ENCODE measurements at places on chromosomes 1 and 21.
A peak's percentile ranks its signal among the peaks of the same experiment; 100 is the strongest.

- no peak for DNase-seq
Observed at GRCh38 chr1:156652131-156652991, 10.4 kb downstream of the BCAN start.

- no peak for DNase-seq
Observed at GRCh38 chr1:223870617-223871574, 25.1 kb upstream of the TP53BP2 start.

- DNase-seq: peak; percentile 60
Observed at GRCh38 chr1:202154766-202155477, 5.5 kb downstream of the PTPN7 start.

- DNase-seq: no peak
Observed at GRCh38 chr1:207913951-207914350, 3.0 kb upstream of the CD34 start.
